HS-27A (cell line): ENCODE measurements at places on chromosomes 7 and 10.

DNA sequence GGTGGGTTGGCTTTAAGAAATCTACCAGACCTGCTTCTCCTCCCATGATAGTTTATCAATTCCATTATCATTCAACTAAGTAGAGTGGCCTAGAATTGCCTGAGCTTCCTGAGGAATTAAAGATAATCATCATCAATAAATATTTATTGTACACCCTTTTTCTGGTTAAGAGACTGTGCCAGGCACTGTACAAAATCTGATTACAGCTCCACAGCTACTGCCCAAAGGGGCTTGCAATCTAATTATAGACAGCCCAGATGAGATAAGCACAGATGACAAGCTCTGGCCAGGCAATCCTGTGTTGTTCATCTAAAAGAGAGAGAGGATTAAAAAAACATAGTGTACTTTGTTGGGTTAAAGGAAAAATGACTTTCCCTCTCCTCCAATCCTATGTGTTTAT lies 586.4 kb downstream of the GATA3 start:
- DNase-seq, result no peak

DNA sequence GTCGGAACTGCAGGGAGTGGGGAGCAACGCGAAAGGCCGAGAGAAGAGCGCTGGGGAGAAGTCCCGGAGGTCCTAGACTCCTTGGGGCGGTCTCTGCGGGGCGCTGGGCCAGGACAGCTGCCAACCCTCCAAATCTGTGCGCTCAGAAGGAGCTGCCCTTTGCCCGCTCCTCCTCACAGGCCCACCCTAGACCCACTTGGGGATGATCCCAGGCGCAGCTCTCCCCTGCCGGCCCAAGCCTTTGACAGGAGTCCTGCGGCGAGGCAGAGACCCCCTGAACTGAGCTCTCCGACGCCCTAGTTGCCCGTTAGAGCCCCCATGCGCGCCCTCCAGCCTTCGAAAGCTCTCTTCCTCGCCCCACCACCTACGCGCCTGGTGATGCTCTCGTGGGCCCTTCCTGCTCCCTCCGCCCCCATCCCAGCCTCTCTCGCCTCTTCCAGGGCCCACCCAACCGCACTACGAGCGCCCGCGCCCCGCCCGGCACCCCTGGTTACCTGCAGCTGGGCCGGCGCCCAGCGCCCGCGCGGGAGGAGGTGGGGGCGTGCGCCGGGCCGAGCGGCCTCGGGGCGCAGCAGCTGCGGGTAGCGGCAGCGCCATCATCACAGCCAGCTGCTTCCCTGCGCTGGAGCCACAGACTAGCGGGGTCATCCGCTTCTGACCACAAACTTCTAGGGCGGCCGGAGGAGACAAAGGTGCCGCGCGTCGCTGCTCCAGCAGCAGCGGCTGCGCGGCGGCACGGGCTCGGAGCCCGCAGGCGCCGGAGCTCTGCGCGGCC lies 353.4 kb downstream of the DNAJB6 start:
- DNase-seq, result no peak

DNA sequence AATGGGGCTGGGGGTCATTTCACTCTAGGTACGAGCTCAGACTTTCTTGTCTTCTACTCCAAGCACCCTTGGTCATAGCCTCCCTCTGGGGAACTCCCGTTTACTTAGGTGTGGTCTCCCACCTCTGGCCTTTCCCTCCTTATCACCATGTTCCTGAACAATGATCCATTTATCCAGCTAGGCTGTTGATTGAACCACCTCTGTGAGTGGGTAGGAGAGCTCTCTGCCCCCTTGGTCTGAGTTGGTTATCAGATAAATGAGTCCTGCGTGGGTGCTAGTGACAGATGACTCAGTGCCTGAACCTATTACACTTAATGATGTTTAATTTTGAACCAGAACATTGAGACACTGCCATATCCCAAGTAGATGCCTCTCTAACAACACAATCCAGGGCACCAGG lies 9.4 kb downstream of the BLNK start:
- DNase-seq, result no peak

- no peak for DNase-seq
Measured at GRCh38 chr7:114835861-114836260, 86.0 kb upstream of the MDFIC start.

DNA sequence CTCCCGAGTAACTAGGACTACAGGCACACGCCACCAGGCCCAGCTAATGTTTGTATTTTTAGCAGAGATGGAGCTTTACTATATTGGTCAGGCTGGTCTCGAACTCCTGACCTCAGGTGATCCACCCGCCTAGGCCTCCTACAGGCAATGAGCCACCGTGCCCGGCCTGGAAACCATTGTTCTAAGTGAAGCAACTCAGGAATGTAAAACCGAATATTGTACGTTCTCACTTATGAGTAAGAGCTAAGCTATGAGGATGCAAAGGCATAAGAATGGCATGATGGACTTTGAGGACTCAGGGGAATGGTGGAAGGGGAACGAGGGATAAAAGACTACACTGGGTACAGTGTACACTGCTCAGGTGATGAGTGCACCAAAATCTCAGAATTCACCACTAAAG lies 235.1 kb upstream of the AUTS2 start:
- DNase-seq, result no peak

DNA sequence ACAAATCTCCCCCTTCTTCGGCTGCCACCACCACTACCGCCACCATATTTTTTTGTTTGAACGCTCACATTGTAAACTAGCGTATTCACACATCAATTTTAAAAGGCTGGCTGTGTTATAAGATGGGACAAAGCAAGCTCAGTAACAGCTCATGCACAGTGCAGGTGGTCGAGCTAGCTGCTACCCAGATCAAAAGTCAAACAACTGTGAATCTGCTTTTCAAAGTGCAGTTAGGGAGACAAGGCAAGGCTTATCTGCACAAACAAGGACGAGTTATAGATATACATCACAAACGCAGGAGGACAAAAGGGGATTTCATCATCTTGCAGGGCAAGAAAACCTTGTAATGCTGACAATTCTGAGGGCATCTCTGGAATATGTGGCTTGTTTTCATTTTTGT lies 231.6 kb downstream of the VTI1A start:
- DNase-seq, result no peak

DNA sequence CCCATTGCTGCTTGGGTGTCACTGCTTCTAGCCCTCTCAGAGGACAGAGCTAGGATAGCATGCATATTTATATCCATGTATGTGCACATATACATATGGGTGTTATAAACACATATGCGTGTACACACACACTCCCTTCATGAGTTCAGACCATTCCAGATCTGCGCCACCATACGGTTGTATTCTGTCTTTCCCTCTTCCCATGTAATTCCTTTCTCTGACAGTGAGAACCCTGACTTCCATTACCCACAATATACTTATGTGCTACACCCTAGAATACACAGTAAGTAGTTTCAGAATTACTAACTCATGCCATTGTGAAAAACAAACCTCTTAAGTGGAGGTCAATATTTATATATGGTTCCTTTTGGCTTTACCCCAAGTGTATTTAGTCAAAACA lies 116.6 kb upstream of the SAMD8 start:
- no peak for DNase-seq

DNA sequence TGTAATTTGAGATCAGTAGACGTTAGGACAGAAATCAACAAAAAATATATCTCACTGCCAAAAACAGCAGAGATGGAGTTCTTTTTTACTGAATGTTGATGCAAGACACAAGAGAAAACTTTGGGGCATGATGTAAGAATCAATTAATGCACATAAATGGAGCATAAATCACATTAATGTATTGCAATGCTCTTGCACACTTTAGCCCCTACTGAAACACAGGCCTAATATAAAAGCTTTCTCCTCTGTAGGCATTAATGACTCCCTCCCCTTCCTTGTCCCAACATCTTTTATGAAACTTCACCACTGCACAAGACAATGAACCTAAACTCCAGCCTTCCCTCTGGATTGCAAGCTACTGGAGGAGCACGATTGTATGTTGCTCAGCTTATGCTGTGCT lies 58.8 kb downstream of the CACNA2D1 start:
- DNase-seq, result no peak

DNA sequence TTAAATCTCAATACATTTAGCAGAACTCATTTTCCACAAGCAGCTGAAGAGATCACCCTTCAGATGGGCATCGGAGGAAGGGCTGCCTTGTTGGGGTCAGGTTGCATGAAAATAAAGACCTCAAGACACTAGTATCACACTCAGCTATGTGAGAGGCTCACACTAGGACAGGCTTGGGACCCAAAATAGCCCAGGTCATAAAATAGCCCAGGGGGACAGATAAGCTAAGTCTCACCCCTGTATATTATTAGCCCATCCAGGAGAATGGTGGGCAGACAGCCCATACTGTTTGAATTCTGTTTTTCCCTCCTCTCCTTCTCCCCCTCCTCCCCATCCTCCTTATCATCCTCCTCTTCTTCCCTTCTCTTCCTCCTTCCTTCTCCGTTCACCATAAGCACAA lies 415.1 kb upstream of the C7orf33 start:
- DNase-seq, result no peak

GRCh38 chr10:504121-504611 lies 185.3 kb downstream of the DIP2C start:
- DNase-seq, result no peak

- no peak for DNase-seq
Measured at GRCh38 chr10:91210435-91210834, 10.0 kb upstream of the PCGF5 start.

DNA sequence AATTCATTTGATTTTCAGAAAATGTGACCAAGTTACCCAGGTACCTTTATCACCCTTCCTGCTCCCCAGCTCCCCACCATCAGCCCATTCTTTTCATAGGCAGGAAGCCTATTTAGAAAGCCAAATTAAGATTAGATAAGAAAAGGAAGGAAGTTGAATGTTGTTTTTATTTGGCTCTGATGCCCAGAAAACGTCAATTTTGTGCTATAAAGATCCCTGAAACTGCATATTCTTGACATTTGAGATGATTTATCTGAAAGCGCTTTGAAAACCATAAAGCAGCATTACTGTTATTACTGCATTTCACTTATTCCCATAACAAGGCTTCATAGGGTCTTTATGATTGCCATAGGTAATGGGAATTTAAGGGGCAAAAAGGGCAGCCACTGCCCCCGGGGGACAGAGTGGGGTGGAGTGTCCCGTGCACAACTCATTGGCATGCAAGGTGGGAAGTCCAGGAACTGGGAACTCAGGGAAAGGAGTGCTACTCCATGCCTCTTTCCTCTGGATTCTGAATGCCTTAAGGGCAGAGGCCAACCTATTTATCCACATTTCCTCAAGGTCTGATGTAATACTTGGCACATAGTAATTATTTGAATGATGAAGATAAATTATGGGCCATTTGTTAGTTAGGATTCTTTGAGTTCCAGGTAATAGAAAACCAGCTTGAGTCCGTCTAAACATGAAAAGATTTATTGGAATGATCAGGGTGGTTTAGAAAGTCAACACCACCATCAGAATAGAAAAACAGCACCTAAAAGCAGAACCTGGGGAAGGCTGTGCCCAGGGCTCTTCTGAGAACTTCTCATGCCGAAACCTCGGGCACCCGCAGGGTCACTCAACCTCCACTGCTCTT lies 100.6 kb upstream of the ELMO1 start:
- DNase-seq, result no peak

GRCh38 chr7:128271942-128272481 lies 30.9 kb downstream of the LEP start:
- no peak for DNase-seq

DNA sequence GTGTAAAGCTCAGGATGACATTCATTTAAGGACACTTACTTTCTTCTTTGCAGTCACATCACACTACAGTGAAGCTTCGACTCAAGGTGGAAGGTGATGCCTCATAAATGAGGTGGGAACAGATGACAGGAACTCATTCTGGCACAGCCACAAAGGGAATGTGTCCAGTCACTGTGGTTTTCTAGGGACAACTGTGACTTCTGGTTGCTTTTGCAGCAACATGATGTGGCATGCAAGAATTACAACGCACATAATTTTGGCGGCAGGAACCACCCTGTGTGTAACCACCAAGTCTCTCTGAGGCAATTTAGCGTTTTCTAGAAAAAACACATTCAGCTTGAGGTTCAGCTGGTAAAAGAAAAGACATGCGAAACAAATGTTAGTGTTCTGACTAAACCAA lies 32.0 kb upstream of the FERD3L start:
- DNase-seq, result no peak

- DNase-seq, result no peak
Measured at GRCh38 chr7:101186844-101187428, 6.8 kb upstream of the NAT16 start.

DNA sequence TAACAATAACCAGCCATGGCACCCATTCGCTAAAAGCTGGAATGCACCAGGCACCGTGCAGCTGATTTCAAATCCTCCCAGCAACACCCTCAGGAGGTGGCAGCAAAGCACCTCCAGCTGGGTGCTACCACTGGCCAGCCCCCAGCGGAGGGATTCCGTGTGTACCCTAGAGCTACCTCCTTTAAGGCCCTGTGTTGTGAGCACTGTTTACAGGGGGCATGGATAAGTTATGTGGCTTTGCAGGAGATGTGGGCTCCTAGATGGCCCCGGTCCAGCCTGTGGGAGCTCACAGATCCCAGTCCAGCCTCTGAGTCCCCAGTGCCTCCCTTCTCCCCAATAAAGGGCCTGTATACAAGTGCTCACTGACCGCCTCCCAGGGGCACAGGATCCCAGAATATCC lies 27.1 kb downstream of the TNRC18 start:
- no peak for DNase-seq

GRCh38 chr10:48807791-48808470 lies 123.3 kb downstream of the WDFY4 start:
- DNase-seq, result no peak

- DNase-seq, result no peak
Measured at GRCh38 chr10:62769574-62770242, 34.8 kb upstream of the ADO start.

DNA sequence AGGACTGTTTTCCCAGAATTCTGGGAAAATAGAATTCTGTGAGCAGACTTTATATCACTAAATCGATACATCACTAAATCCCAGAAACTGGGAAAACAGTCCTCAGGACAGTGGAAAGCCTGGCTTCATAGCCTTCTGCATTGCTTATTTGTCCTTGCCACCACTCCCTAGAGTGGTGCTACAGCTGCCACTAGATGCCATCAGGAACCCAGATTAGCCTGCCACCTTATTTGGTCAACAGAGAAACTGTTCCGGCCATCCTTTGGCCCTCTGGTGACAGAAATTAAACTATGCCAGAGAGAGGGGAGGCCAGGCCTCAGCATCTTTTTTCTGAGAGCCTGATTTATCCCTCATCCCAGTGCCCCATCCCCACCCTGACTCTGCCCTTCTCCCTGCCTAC lies 19.6 kb upstream of the NFKB2 start:
- DNase-seq, result no peak

DNA sequence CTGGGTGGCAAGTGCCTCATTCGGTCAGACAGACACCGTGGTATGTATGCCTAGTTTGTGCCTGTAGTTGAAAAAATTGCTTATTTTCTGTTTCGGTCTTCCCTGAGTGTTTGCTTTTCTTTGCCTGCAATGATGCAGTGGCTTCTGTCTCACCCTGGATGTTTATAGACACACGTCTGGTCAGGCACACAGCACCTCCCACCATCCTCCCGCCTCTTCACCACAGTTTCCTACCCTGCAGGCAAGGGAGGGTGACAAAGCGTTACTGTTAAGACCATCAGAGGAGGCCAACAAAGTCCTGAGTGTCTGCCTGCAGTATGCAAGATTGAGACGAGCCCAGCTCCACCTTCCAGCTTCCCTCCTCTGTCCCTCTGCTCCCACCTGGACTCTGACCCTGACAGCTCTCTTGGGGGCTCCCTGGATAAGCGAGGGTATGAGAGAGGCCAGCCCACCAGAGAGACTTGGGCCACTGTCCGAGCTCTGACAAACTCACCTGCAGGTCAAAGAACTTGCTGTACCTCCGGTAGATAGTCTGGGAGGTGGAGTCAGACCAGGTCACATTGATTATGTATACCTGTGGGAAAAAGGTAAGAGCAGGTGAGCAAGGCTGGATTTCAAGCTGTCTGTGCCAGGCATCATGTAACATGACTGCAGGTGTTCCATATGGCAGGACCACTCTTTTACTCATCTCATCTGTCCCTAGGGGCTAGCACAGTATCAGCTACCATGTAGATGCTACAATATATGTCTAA lies 54.4 kb downstream of the SH3PXD2A start:
- DNase-seq, result no peak
